Right lung (tissue), 10 donors: ENCODE measurements at places on chromosomes 2 and 18.

- DNase-seq: no peak
These were observed 477.6 kb downstream of the PARD3B start for GRCh38 chr2:205022841-205023240.

DNA sequence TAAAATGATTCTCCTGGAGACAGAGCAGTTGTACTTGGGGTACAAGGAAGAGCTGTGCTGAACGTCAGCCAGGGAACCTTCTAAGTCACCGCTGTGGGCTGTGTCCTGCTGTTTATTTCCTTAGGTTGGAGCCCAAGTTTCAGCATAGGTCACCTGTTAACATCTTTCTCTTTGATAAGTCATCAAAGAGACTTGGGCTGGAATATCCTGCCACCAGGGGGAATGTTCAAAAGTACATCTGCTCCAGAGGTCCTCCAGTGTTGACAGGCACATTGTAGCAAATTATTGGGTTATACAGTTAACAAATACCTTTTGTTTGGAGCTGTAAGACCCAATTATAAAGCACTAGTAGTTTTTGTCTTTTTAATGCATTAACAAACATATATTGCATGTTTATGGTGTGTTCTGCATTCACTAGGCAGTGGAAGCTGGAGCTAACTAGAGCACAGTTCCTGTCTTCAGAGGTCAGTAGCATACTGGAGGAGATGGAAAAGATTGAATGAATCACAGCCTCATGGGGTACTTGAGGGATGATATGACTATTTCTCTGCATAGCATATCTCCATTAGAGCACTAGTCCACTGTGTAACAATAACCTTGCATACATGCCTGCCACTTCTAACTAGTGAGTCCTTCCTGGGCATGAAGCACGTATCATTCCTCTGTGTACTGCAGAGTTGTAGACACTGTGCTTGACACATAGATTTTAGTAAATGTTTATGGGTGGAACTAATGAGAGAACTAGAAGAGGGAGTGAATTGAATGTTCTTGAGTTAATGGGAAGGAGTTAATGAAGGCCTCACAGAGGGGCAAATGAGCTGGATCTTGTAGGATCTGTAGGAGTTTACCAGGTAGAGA, 182.1 kb downstream of the AGAP1 start:
- DNase-seq: no peak

DNA sequence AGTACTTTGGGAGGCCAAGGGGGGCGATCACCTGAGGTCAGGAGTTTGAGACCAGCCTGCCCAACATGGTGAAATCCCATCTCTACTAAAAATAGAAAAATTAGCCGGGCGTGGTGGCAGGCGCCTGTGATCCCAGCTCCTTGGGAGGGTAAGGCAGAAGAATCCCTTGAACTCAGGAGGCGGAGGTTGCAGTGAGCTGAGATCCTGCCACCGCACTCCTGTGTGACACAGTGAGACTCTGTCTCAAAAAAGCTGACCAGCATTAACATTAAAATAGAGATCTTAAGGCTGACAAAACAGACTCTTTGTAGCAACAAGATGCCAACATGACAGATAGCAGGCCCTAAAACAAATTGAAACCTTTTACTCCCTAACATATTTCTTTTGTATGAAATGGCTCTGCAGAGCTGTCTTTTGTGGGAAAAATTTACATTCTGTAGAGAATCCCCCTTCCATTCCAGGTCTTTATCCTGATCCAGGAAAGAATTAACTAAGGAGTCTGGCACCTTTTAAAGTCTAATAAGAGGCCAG, 213.9 kb downstream of the RAB3GAP1 start:
- DNase-seq: no peak

DNA sequence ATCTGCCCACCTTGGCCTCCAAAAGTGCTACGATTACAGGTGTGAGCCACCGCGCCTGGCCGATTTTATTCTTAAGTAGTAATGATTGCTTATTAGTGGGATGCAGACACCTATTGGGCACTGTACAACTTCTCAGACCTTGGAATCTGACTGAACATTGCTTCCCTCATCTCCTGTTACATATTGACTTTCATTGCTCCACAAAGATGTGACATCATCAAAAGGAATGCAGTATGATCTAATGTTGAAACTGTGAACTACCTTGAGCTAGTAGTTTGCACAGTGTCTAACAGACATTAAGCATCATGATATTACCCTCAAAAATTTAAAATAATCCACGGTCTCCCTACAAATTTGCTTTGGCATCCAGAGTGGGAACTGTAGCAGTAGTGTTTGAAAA, 109.8 kb upstream of the SIX2 start:
- no peak for DNase-seq

GRCh38 chr2:200584639-200585038, 1.2 kb upstream of the AOX1 start:
- no peak for DNase-seq
